Neural crest cell (in vitro differentiated cells): ENCODE measurements at places on chromosomes 1 and 21.

- H3K4me3 ChIP-seq, result peak overlapping the region; percentile 82
- no peak overlapping the region for H3K27ac ChIP-seq
- H3K4me1 ChIP-seq, result peaks cover 8% of the 10 kb centered on the region
- DNase-seq, result no peak
Observed at GRCh38 chr1:223747838-223748335, 35.5 kb downstream of the CAPN2 start.

DNA sequence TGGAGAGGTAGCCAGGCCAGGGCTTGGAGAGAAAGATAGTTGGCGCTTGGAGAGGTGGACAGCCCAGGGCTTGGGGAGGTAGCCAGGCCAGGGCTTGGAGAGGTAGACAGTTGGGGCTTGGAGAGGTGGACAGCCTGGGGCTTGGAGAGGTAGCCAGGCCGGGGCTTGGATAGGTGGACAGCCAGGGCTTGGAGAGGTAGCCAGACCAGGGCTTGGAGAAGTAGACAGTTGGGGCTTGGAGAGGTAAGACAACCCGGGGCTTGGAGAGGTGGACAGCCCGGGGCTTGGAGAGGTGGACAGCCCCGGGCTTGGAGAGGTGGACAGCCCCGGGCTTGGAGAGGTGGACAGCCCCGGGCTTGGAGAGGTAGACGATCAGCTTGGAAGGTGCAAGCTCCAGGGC, 7.7 kb downstream of the LSS start:
- H3K4me3 ChIP-seq, result no peak overlapping the region
- peaks cover 22% of the 10 kb centered on the region for H3K36me3 ChIP-seq
- no peak overlapping the region for H3K27ac ChIP-seq
- no peaks in the 10 kb centered on the region for H3K27me3 ChIP-seq
- no peak for DNase-seq
- H3K4me1 ChIP-seq, result peaks cover 18% of the 10 kb centered on the region

GRCh38 chr1:206703661-206704060, 19.0 kb downstream of the MAPKAPK2 start:
- peak overlapping the region; percentile 69 for H3K27ac ChIP-seq
- no peak for DNase-seq
- no peaks in the 10 kb centered on the region for H3K27me3 ChIP-seq
- peaks cover 64% of the 10 kb centered on the region for H3K4me1 ChIP-seq
- no peaks in the 10 kb centered on the region for H3K36me3 ChIP-seq

GRCh38 chr1:100322436-100323211, 29.7 kb upstream of the CDC14A start:
- no peak overlapping the region for H3K4me3 ChIP-seq
- peaks cover 3% of the 10 kb centered on the region for H3K27me3 ChIP-seq
- no peak for DNase-seq
- no peak overlapping the region for H3K27ac ChIP-seq
- H3K36me3 ChIP-seq, result no peaks in the 10 kb centered on the region

GRCh38 chr1:38381256-38381655, 334.7 kb upstream of the POU3F1 start:
- no peaks in the 10 kb centered on the region for H3K36me3 ChIP-seq
- peaks cover 28% of the 10 kb centered on the region for H3K4me1 ChIP-seq
- no peak overlapping the region for H3K27ac ChIP-seq
- no peak overlapping the region for H3K4me3 ChIP-seq

DNA sequence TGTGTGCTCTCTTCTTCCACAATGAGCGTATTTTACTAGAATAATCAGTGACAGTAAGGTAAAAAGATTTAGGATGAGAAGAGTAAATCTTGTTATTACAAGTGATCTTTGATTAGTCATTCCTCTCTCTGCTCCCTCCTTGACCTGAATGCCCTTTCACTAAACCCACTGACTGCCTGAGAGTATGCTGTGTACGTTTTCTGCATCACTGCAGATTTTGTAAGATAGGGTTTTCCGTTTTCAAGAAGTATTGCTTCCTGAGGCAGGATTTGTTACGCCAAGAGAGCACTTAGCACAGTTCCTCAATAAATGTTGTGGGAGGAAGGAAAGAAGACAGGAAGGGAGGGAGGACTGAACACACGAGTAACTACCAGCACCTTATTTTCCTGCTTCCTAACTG, 7.7 kb upstream of the LAMB3 start:
- H3K4me1 ChIP-seq, result peaks cover 16% of the 10 kb centered on the region
- no peaks in the 10 kb centered on the region for H3K36me3 ChIP-seq
- DNase-seq, result no peak
- peaks cover 3% of the 10 kb centered on the region for H3K27me3 ChIP-seq
